SJCRH30 (cell line): ENCODE measurements at places on chromosomes 1 and 21.

DNA sequence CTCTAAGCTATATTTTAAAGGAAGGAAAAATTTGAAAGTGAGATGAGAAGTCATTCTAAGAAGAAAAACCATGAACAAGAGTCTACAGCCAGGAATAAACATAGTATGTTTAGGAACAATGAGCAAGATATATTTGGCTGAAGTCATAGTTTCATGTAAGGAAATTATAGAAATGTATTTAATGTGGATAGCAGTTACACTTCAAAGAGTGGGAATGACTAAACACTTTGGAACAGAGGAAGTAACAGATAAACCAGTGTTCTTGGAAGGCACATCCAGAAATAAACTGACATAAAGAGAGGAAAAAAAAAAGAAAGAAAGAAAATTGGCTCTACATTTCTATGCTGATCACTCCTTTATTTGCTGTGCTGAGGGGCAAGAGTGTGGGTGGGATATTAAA lies 18.0 kb downstream of the C8A start:
- no peak for DNase-seq

GRCh38 chr1:16151196-16151994 lies 4.5 kb downstream of the EPHA2 start:
- peak; percentile 98 for DNase-seq

GRCh38 chr1:24946861-24947658 lies 17.0 kb upstream of the RUNX3 start:
- no peak for DNase-seq

- DNase-seq, result no peak
Observed at GRCh38 chr1:163076981-163077761, 8.0 kb downstream of the RGS4 start.

- DNase-seq, result no peak
Observed at GRCh38 chr21:42404539-42404938, 837 bp downstream of the UBASH3A start.

DNA sequence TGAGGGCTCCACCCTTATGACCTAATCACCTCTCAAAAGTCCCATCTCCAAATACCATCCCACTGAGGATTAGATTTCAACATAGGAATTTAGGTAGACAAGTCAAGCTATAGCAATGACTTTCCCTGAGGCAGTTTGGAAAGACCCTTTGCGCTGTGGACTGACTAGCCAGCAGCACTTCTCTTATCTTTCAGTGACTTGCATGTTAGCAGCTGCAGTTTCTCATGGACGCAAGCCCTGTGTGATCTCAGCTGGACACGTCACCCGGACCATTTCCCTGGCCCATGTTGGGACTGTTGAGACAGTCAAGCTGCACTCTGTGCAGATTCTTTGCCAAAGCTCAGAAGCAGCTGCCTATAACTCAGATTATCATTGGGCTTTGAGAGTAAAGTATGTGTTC lies 408.1 kb upstream of the USP24 start:
- DNase-seq, result no peak

GRCh38 chr1:162421258-162422164 lies 9.6 kb upstream of the SH2D1B start:
- no peak for DNase-seq

- no peak for DNase-seq
Observed at GRCh38 chr21:34198231-34199120, 125.1 kb downstream of the MRPS6 start.

GRCh38 chr1:150210706-150211105 lies 25.2 kb downstream of the ANP32E start:
- no peak for DNase-seq

- no peak for DNase-seq
Observed at GRCh38 chr1:21280482-21280881, 9.8 kb downstream of the ECE1 start.

- DNase-seq, result peak; percentile 63
Observed at GRCh38 chr1:44059664-44060355, 28.5 kb upstream of the SLC6A9 start.

- DNase-seq, result no peak
Observed at GRCh38 chr1:110605901-110606656, at the start of gene KCNA2. KCNA2 (minus strand) TSS chr1:110606358; CDS start chr1:110604782, 1,576 bp downstream.

- no peak for DNase-seq
Observed at GRCh38 chr1:176058686-176059085, 148.4 kb downstream of the COP1 start.

- DNase-seq, result peak; percentile 37
Observed at GRCh38 chr1:20058531-20058930, 11.5 kb upstream of the PLA2G5 start.

GRCh38 chr1:70277875-70278274 lies 56.7 kb downstream of the SRSF11 start:
- peak; percentile 5 for DNase-seq

- DNase-seq, result no peak
Observed at GRCh38 chr21:35404247-35404646, 355.1 kb upstream of the RUNX1 start.

- DNase-seq, result no peak
Observed at GRCh38 chr1:156232201-156232894, 9.6 kb upstream of the BGLAP start.

DNA sequence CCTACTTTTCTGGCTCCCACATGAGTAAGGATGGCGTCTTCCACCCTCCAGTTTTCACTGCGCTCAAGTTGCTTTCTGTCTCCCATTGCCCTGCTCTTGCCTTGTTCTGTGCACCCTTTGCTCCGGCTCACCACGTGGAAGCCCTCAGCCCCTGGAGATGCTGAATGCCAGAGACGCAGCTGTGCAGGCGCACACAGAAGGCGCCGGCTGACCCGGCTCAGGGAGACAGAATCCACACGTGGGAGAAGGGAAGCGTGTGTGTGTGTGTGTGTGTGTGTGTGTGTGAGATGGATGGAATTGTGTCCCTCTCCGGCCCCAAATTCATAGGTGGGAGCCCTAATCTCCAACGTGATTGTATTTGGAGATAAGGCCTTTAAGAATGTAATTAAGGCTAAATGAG lies 118.2 kb upstream of the ERRFI1 start:
- DNase-seq, result no peak

DNA sequence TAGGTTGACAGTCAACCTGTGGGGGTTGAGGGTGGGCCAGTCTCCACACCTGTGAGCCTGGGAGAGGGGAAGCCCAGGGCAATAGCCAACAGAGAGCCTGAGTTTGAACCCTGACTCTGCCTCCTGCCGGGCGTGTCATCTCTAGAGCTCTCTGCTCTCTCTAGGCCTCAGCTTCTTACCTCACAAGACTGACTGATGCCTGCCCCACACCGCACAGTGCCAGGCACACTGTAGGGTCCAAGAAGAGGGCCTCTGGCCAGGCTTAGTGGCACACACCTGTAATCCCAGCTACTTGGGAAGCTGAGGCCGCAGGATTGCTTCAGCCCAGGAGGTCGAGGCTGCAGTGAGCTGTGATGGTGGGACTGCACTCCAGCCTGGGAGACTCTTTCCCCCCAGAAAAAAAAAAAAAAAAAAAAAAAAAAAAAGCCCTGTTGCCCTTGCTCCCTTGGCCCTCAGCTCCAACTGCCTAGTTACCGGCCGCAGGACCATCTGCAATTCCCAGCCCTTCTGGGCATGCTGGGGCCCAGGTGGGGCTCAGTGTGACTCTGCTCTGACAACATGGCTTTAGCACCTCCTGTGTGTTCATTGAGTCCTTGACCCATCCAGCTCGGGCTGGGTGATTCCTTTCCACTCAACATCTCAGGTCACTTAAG lies 25.1 kb downstream of the GRHL3 start:
- DNase-seq, result no peak

DNA sequence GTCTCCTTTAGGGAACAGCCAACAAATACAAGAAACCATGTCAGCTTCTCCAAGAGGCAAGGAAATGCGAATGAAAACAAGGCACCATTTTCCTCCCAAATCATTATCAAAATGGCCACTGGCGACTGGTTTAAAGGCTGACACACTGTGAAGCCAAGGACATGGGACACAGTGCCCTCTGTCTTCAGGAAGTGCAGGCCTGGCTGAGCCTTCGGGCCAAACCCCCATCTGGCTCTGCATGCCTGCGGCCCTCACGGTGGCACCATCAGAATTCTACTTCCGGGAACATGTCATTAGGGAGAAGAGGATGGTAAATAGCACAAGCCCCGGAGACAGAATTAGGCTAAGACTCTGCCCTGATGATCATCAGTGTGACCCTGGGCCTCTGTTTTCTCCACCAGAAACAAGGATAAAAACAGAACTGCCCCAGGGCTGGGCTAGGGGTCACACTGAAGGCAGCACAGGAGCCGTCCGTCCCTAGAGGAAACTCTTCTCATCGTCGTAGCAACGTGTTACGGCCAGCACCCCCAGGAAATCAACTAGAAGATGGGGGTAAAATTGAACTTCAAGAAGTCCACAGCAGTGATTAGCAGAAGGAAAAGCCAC lies 103.5 kb downstream of the NPHP4 start:
- DNase-seq, result no peak
